GM23248 (cell line): ENCODE measurements at places on chromosomes 13 and 19.

GRCh38 chr19:38375748-38376147, 1.4 kb downstream of the PSMD8 start:
- DNase-seq, result peak; percentile 68

DNA sequence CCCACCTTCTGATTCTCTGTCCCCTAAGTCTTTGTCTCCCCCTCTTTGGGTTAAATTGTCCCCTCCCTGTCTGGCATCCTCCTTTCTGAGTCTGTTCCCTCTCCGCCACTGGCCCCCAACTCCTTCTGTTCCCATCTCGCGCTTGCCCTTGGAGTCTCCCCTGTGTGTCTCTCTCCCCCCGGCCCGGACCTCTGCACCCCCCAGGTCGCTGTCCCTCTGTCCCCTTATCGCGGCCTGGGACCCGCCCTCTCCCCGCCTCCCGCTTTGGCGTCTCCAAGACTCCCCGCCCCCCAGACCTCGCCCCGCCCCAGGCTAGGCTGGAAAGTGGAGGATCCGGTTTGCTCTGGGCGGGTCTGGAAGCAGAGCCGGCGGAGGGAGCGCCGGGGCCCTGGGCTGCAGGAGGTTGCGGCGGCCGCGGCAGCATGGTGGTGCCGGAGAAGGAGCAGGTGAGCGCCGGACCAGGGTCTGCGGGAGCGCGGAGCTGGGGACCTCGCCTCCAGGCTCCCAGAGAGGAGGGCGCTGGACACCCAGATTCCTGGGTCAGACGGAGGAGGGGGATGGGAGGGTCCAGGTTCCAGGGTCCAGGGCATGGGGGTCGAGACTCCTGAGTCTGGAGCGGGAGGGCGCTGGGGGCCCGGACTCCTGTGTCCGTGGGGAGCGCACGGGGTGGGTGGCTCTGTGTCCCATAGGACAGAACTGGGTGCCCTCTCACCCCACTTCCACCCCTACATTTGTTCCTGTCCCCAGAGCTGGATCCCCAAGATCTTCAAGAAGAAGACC, at the start of gene TRPM4:
Gene TRPM4, plus strand, starts transcription at position 348 of the 780 bp plus-strand sequence. Its CDS starts 75 bp downstream, at position 423.
- DNase-seq, result peak; percentile 93

GRCh38 chr13:20566468-20566897, 474 bp upstream of the IFT88 start:
- DNase-seq, result peak; percentile 93

DNA sequence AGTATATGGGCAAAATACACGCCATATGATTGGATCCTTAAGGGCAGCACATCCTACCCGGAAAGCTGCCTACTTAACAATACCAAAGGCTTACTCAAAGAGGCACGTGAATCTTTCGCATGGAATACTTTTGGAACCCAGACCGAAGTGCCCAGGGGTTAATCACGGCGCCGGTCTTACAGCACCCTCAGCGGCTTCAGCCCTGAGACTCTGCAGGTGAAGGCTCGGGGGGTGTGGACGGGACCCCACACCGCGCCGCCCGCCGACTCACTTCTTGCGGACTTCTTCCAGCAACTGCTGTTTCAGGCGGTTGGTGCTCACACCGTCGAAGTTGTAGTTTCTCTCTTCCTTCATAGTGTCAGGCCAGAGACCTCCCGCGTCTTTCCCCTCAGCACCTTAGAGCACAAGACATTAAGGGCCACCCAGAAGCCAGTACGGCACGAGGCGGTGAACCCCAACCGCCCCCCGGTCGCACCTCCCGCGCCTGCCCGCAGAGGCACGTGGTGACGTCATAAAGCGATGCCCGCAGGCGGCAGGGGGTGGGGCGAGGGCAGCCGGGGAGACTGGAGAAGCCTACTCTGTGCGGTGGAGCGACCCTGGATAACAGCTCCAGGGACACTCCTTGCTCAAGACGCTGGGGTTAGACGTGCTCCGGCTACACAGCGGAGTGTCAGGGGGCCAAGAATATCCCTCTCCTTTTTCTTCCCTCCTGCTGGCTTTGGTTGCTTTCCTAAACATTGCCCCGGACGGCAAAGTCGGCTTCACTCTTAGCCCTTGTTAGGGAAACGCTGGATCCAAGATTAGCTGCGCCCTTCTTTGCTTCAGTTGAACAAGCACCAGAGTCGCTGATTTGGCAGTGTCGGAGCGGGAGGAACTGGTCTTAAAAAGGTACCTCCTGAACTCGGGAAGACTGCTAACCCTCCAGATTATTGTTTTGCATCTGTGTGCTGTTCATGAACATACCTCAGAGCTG, at the start of gene CCDC169:
Gene CCDC169, minus strand, starts transcription at position 449 of the 973 bp plus-strand sequence. Its CDS starts 95 bp downstream, at position 354.
- peak; percentile 83 for DNase-seq

GRCh38 chr13:43289470-43290255, 266.3 kb downstream of the DNAJC15 start:
- no peak for DNase-seq

- no peak for DNase-seq
Measured at GRCh38 chr13:87954091-87954490, 282.9 kb downstream of the SLITRK5 start.

DNA sequence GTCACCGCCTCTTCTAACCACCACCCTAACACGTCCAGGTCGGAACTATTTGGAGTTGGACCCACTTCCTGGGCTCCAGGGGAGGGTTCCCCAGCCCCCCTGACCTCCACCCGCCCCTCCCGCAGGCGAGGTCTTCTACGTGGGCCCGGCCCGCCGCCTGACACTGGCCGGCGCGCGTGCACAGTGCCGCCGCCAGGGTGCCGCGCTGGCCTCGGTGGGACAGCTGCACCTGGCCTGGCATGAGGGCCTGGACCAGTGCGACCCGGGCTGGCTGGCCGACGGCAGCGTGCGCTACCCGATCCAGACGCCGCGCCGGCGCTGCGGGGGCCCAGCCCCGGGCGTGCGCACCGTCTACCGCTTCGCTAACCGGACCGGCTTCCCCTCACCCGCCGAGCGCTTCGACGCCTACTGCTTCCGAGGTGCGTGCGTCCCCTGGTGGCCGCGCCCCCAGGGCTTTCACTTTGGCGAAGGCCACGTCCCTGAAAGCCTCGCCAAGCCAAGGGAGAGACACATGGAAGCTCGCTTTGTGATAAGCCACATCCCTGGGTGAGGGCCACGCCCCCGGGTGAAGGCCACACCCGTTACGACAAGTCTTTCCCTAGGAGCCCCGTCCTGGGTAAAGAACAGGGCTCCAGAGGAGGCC, 13.2 kb downstream of the NCAN start:
- peak; percentile 74 for DNase-seq

- DNase-seq, result no peak
Measured at GRCh38 chr19:38727868-38728660, 16.2 kb downstream of the CAPN12 start.

GRCh38 chr13:46507981-46508380, 45.0 kb upstream of the LRCH1 start:
- DNase-seq, result no peak

DNA sequence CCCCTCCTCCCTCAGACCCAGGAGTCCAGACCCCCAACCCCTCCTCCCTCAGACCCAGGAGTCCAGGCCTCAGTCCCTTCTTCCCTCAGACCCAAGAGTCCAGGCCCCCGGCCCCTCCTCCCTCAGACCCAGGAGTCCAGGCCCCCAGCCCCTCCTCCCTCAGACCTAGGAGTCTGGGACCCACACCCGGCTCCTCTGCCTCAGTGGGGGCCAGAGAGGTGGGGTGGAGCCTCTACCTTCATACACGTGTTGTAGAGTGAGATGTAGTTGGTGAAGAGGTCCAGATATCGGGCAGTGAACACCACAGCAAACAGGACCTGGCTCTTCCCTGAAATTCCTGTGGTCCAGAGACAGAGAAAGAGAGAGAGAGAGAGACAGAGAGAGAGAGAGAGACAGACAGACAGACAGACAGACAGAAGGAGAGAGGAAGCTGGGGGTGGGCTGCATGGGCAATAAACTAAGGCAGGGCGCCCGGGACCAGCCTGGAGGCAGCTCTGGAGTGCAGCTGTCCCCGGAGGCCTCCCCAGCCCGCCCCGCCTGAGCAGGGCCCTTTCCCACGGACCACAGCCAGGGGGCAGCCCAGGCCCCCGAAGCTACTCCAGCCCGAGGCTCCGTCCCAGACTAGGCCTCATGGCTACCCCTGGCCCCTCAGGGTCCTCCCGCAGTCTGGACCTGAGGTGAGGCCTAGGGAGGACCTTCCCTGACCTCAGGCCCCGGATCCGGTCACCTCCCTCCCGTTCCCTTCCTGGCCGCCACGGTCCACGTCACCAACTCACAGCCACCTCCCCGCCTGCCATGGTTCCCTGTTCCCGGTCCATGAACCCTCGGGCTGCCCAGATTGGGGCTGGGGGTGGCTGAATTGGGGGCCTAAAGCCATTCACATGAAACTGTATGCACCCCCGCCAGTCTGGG, 907 bp downstream of the KDELR1 start:
- DNase-seq, result peak; percentile 84

GRCh38 chr13:99331881-99332293, 24.7 kb upstream of the GPR183 start:
- DNase-seq, result no peak

- no peak for DNase-seq
Measured at GRCh38 chr19:45765702-45766295, 3.3 kb downstream of the SIX5 start.
